ENCODE measurements at places on chromosomes 6 and 20.

- no peak for DNase-seq
These were observed 38.7 kb downstream of the SLC35D3 start for GRCh38 chr6:136960781-136961180.

DNA sequence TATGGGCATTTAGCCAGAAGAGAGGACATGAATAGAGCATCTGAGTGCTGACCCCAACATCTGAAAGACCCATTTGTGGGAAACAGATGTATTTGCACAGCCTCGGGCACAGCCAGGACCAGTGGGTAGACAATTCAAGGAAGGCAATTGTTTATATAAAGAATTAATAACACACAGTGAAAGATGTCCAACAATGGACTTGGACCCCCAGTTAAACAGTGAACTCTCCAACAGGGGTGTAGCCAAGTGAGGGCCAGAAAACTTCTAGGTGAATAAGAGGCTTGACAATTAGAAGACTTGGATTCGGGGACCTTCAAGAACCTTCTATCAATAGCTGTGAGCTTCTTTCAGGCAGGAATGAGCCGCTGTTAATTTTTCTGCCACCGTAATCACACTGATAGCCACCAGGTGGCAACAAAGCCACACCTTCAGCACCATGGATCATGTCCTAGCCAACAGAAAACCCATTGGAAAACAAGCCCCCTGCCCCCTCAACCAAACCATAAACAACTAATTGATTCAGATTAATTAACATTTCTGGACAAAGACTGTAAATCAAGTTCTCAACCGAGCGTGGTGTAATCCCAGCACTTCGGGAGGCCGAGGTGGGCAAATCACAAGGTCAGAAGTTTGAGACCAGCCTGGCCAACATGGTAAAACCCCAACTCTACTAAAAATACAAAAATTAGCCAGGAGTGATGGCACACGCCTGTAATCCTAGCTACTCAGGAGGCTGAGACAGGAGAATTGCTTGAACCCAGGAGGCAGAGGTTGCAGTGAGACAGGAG is 8.8 kb upstream of the SRSF6 start:
- no peak for DNase-seq

DNA sequence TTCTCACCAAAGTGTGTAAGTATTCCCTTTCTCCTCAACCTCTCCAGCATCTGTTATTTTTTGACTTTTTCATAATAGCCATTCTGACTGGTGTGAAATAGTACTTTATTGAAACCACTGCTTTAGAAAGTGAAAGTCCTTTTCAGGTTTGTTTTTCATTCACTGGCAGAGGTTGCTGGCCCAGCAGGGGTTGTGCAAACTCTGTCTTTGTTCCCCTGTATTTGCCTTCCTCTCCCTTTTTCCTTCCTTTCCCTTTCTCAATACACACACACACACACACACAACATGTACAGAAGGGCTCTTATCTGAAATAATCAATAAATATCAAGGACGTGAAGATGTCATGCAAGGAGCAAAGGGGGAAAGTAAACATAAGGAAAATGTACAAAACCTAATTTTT is 99.8 kb downstream of the LY86 start:
- DNase-seq: no peak

DNA sequence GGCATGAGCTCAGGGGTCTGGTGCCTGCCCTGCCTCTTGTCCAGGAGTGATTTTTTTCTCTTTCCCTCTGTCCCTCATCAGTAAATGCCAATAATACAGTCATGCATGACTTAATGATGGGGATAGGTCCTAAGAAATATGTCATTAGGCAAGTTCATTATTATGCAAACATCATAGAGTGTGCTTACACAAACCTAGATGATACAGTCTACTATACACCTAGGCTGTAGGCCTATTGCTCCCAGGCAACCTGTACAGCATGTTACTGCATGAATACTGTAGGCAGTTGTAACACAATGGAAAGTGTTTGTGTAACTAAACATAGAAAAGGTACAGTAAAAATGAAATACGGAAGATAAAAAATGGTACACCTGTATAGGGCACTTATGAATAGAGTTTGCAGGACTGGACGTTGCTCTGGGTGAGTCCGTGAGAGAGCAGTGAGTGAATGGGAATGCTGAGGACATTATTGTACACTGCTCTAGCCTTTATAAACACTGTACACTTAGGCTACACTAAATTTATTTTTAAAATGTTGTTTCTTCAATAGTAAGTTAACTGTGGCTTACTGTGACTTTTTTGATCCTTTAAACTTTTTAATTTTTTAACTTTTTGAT is 22.1 kb downstream of the PBOV1 start:
- DNase-seq: no peak
